ENCODE measurements at places on chromosomes 11 and 22. TPM values are rescaled to one million over a fixed set of nuclear protein-coding genes. Genes with fewer than 3 reads are reported as not detected.

DNA sequence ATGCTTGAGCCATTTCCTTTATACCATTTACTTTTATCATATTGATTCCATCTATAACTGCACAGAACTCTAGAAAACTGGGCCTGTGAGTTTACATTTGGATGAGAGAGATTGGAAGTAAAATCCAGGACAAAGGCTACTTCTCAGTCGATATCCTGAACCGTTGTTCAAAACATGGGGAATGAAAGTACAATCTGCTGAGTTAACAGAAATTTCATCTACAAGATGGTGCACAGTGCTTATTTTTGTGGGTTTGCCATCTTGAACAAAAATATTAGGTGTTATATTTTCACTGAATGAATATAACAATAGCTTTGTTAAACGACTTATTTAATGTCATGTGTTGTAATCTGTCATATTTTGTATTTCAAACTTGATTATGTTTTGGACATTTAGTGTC, 622.6 kb downstream of the LUZP2 start:
- DNase-seq: no peak

DNA sequence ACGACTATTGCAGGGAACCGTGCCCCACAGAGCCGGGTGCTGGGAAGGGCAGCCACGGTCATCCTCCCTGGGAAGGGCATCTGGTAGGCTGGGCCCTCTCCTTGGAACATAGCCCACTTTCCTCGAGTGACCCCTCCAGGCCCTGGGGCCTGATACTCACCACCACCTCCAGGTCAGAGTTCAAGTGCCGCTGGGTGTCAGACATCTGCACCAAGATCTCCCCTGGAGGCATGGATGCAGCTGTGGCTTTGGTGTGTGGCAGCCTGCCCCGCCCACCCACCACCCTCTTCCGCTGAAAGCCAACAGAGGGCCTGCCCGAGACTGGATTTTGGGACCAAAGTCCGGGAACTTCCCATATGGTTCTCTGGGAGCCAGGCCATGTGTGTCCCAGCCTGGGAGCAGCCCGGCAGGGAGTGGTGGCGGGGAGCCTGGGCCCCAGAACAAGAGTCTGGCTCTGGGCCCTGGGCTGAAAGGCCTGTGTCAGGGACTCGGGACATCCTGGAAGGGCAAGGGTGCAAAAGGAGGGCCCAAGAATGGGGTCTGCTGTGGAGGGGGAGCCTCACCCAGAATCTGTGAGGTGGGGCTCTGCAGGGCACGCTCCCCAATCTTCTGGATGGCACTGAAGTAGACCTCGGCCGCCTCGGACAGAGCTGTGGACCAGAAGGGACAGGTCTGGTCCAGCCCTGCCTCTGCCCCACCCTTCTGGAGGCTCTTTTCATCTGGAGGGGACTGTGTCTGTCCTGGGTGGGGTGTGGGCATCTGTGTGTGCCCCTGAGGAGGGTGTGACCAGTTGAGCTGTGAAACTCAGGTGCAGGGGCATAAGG, 2.6 kb downstream of the BAIAP2L2 start:
- DNase-seq: peak; percentile 39

DNA sequence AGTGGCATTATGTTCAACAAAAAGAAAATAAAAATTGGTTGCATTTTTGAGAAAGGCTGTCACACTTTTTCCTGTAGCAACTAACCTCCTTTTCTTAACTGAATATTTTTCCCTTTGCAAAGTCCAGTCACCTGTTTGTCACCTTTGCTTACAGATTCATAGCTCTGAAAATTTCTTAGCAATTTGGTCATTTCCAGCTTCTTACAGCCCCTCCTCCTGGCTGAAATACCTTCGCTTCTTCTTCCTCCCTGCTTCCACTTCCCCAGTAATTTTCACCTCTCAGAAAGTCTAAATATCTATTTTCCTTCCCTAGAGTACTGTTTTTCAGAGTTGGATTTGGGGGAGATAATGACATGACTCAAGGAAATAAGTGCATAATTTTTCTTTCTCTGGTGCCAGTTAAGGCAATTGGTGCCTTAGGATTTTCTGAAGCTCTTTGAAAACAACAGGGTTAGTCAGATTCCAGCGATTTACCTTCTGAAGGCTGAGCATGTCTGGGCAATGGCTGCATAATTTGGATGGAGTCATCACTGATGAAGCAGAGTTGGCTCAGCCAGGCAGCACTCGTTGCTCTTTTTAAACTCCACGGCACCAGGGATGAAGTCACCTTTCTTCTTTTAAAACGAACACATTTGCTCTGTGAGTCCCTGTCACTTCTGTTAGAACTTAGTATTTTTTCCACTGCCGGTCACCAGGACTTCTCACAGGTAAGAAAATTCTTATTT, 62.1 kb upstream of the AMOTL1 start:
- peak; percentile 83 for DNase-seq

DNA sequence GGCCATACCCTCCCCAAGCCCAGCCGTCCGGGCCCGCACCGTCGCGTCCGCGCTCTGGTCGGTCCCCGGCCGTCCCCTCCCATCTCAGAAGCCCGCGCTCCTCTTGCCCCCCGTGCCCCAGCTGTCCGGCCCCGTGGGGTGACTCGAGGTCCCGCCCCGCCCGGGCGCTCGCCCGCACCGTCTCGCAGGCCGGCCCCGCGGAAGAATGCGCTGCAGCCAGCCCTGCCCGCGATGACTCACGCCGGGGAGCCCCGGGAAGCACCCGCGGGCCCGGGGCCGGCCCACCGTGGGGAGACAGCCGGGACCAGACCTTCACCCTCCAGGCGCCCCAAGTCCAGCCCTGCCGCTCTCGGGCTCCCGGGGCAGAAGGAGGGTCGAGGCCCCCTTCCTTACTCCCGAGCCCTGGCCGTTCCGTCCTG, 320 bp upstream of the PHLDA2 start:
- peak; percentile 84 for DNase-seq

The KRTAP5-7 gene
- not detected for total RNA-seq

The CATSPER1 gene
- total RNA-seq: not detected
